CD4-positive, alpha-beta T cell treated with Interleukin-4 for 4 hours (primary cell): ENCODE measurements at places on chromosomes 6 and 20.

- DNase-seq: no peak
These were observed 280.0 kb downstream of the ARHGAP18 start for GRCh38 chr6:129429956-129430355.

GRCh38 chr6:170056278-170056711 is 234.6 kb downstream of the DLL1 start:
- no peak for DNase-seq

- DNase-seq: no peak
These were observed 20.3 kb upstream of the GTF3C6 start for GRCh38 chr6:110938171-110938570.

- no peak for DNase-seq
These were observed 14.8 kb upstream of the CHMP4B start for GRCh38 chr20:33796263-33796906.

- DNase-seq: no peak
These were observed 5.3 kb downstream of the TRMT11 start for GRCh38 chr6:125991653-125992052.

GRCh38 chr6:144104898-144105487 is 9.6 kb upstream of the SF3B5 start:
- DNase-seq: peak; percentile 86

DNA sequence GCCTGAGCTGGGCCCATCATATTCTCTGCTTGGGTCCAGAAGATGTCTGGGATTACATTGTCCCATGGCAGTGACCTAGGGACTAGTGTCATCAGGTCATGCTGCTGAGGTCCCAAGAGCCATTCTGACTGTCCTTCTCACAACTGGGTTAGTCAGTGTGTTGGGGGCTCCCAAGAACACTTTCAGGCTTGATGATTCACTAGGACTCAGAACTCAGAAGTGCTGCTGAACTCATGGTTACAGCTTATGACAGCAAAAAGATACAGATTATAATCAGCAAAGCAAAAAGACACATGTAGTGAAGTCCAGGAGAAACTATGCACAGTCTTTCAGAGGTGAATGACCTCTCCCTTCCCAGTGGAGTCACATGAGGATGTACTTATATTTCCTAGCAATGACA is 107.8 kb downstream of the SYNE1 start:
- no peak for DNase-seq

DNA sequence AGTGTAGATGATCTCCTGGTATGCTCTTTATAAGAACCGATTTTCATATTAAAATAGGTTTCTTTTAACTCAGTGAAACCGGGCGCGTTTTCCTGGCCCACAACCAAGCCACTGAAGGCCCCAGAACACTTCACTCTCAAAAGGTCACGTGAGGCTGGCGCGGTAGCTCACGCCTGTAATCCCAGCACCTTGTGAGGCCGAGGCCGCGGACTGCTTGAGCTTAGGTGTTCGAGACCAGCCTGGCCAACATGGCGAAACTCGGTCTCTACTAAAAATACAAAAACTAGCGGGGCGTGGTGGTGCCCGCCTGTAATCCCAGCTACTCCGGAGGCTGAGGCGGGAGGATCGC is 402 bp upstream of the TAF8 start:
- no peak for DNase-seq
